ENCODE measurements at places on chromosomes 13 and 19.

DNA sequence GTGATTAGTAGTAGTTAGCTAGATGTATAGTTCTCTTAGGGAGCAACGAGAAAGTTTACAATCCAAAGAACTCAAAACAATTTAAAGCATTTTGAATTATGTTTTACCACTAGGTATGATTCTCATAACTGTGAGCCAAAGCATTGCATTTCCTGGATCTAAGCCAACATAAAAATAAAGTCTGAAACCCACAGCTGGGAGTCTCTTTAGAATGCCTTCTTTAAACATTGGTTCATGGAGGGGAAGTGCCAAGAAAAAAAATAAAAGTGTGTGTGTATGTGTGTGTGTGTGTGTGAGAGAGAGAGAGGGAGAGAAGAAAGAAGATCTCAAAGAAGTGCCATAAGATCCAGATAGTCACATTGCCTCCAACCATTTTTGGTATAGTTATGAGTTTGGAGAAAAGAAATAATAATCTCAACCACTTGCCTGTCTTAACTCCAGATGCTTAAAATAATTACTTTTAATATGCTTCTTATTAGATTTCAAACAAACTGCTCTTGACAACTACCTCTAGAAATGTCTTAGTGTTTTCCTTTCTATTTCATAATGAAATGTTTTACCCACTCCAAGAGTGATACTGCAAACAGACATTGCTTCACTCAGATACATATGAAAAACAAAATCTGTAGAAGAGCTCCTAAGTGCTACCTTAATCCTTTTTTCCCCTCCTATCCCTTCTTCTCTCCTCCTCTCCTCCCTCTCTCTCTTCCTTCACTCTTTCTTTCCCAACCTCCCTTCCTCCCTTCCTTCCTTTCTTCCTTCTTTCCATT, 554.1 kb downstream of the KCTD12 start:
- no peak for DNase-seq

GRCh38 chr19:54905421-54905802, 536 bp upstream of the NCR1 start:
- DNase-seq, result no peak

DNA sequence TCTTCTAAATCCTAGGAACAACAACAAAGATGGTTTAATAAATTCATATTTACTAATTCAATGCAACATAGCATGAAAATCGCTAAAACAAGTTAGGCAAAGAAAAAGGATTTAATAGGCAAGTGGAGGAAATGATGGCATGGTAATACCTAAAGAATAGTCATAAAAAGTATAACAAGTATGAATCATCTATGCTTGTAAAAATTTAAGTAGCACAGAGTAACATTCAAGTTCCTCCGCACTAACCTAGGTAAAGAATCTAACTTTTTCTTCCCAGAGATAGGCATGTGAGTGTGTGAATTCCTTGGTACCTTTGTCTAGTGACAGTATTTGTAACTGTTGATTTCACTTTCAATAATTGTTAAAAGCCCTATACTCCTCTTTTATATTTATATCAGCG, 42.6 kb downstream of the RCBTB2 start:
- no peak for DNase-seq

- DNase-seq, result no peak
Measured at GRCh38 chr19:1459479-1459878, 9.6 kb downstream of the APC2 start.

DNA sequence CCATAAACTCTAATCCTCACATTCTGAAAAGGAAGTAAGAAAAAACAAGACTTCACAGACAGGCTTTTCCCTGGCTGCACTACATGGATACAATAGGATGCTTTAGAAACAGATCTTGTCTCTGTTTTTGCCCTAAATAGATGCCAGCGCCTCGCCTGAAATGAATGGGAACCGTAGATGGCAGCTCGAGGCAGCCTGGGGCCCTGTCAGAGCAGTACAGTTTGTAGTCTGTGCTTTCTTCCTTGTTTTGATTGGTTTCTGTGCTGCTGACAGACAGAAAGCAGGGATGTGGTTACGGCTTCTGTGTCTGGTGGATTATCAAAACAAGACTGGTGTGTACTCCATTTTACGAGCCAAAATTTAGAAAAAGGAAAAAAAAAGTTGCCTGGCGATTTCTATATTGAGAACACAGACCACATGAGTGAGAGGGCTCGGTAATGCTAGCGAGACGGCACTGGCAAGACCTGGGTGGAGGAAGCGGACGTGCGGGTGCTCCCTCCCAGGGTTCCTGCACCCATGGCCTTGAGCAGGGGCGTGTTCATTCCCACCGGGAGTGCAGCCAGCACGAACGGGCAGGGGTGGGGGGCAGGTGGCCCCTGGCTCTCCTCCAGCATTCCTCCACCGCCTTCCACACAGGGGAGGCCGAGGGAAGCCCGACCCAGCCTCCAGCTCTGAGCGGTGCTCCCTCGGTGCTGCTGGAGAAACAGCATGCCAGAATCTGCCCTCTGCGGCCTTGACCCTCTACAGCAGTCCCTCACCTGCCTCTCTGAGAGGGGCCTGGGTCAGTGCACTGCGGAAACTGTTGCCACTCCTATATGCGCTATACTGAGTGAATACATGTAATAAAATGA, 37.6 kb upstream of the C1QTNF9 start:
- peak; percentile 43 for DNase-seq

- DNase-seq, result no peak
Measured at GRCh38 chr19:3459089-3459881, 21.0 kb downstream of the SMIM24 start.

DNA sequence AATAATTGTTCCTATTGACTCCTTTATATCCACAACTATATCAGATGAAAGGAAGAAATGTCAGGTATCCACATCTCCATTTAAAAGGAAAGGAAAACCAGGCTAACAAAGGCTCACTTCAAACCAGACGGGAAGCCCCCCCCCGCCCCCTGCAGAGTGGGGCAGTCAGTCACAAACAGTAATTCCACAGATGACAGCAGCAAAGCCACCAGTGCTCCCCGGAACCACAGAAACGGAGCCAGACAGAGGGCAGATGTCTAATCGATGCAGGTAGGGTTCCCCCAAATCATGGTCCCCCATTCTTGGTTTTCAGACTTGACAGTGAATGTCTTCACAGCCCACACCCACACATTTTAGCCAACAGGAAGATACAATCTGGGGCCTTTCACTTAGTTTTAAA, 100.8 kb downstream of the STK24 start:
- DNase-seq, result peak; percentile 74

GRCh38 chr19:2495130-2495641, 19.3 kb downstream of the GADD45B start:
- peak; percentile 13 for DNase-seq

DNA sequence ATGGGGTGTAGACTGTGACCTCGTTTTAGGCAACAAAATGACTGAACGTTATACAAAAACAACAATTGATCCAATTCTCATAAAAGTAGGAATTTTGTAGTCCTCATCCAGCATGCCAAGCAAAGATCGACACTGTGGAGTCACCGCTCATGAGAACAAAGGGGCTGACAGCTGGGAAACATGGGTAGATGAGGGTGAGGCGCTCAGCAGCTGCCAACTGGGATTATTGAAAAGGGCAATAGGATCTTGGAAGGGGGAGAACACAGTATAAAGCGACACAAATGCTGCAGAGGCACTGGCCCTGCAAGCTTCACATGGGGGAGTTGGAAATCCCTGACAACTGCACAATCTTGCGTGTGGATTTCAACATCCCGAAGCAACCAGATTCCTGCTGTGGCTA, 5.4 kb upstream of the ZNF765 start:
- no peak for DNase-seq

DNA sequence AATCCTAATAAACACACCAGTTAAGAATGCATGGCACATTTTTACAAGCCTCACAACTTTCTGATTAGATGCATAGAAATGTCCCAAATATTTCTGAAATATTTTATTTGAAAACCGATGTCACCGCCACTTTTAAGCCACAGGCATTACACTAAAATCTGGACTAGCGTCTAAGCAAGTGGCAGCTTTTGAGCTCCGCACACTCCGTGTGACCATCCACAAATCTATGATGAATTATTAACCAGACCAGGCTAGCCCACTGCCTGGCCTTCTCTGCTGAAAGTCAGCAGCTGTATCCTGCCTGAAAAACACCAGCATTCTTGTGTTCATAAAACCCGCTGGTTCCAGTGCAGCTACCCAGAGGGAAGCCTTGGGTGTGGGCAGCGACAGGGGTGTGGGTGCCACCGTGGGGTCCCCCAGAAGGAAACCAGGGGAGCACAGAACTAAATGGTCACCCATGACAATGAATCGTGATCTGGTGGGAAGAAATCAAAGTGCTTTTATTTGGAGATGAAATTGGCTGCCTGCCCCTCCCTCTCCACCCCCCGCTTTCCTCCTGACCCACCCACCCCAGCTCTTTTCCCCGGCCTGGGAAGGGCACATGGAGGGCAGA, 13.8 kb downstream of the RASA3 start:
- no peak for DNase-seq

- DNase-seq, result no peak
Measured at GRCh38 chr13:73307481-73307880, 248.7 kb downstream of the KLF5 start.

GRCh38 chr19:10892256-10892655, 20.9 kb downstream of the CARM1 start:
- no peak for DNase-seq

GRCh38 chr19:13633522-13633922, 127.2 kb upstream of the CACNA1A start:
- DNase-seq, result no peak

DNA sequence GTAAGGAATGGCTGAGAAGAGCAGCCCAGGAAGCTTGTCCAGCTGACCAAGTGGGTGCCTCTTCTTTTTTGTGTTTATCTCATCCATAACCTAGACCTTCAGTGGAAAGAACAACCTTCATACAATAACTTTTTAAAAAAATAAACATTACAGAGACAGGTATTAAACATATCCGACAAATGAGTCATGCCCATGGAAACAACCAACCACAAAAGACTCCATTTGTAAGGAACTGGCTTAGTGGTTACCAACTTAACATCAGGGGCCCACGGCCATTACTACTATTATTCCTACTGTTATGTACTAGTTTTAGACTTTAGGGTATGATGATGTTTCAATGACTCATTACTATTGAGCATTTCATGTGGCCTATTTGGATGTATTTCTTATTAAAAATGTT, 191.7 kb upstream of the SERP2 start:
- no peak for DNase-seq

DNA sequence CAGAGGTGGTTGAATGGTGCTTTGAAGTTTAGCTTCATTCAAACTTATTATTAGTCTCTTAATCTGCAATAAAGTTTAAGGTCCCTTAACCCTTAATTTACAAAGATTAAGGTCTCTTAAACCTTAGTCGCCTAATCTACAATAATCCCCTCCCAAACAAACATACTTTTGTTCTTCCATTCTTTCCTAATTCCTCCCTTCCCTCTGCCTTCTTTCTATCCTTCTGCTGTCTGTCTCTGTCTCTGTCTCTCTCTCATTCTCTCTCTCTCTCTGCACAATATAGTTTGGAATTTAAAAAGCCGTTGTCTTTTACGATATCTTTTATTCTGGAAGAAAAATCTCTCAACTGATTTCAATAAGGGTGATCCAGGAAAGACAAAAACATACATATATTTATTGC, 1096.8 kb upstream of the ATXN8OS start:
- no peak for DNase-seq

DNA sequence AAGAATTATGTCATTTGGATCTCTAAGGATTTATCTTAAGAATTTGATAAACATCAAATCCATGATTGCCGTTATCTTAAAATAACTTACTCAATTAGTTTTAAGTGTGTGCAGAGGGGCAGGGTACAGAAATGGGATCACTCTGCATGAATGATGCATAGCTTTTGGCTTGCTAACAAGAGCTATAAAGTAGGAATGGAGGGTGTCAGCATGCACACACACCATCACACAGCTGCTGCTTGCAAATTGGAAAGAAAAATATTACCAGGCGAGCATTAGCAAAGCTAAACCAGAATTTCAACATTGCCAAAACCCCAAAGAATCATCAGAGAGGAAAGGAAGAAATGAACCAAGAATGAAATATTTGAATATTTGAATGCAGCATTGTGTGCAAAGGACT, 580.6 kb downstream of the LMO7 start:
- DNase-seq, result no peak

GRCh38 chr19:11539495-11540365, 1.1 kb downstream of the CNN1 start:
- no peak for DNase-seq

DNA sequence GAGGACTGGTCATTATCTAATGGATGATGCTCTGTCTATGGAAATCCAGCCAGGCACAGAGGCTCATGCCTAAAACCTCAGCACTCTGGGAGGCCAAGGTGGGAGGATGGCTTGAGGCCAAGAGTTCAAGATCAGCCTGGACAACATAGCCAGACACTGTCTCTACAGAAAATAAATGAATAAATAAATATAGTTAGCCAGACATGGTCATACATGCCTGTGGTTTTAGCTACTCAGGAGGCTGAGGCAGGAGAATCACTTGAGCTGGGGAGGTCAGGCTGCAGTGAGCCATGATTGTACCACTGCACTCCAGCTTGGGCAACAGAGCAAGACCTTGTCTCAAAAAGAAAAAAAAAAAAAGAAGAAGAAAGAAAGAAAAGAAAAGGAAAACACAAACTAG, 234.7 kb downstream of the TSHZ3 start:
- no peak for DNase-seq

DNA sequence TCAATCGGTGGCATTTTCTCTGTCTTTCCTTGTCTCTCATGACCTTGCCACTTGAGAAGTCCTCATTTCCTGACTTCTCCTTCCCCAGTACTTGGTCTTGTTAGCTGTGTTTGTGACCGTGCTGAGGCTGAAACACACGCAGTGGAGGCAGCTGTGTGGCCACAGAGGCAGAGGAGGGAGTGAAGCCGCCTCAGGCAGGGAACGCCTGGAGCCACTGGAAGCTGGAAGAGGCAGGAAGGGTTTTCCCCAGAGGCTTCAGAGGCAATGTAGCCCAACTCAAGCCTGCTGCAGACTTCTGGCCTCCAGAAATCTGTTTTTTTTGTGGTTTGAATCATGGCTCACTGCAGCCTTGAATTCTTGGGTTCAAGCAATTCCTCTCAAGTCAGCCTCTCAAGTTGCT, 29.2 kb upstream of the ARGLU1 start:
- DNase-seq, result no peak

GRCh38 chr19:11130824-11131455, 24.6 kb downstream of the SPC24 start:
- DNase-seq, result peak; percentile 48

DNA sequence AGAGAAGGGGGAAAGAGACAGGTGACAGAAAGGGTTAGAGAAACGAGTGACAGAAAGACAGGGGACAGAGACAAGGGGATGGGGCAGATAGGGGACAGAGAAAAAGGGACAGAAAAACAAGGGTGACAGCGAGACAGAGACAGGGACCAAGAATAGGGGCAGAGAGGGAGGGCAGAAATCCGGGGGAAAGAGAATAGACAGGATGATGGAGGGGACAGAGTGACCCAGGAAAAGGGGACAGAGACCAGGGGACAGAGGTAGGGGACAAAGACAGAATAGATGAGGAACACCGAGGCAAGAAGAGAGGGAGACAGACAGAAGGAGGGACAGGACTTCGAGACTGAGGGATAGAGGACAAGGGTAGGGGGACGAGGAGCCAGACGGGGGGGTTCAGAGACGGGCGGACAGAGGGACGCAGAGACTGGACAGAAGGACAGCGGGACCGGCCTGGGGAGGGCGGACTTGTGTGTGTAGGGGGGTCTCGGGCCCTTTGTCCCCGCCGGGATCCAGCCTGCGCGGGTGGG, 593 bp downstream of the CADM4 start:
- no peak for DNase-seq

GRCh38 chr13:52449331-52450011, 963 bp downstream of the VPS36 start:
- no peak for DNase-seq
